ENCODE measurements at places on chromosomes 1 and 21.
A peak's percentile ranks its signal among the peaks of the same experiment; 100 is the strongest.

- DNase-seq: no peak
These were observed 36.5 kb upstream of the SAMD13 start for GRCh38 chr1:84264961-84265360.

DNA sequence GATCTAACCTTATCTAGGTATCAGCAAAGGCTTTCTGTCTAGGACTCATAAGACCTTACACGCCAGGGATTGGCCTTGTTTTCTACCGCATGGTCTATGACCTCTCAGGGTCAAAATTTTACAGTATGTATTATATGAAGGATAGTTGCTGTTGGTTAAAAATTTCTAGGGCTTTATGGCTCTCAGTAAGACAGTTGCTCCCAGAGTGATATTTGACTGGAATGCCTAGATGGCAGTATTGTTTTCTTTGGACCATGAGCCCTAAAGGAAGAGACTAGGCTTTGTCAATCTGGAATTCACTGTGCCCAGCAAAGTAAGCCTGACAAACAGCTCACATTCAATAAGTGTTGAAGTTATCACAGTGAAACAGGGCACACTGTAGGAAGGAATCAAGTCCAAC is 37.6 kb downstream of the C1orf87 start:
- DNase-seq: no peak

DNA sequence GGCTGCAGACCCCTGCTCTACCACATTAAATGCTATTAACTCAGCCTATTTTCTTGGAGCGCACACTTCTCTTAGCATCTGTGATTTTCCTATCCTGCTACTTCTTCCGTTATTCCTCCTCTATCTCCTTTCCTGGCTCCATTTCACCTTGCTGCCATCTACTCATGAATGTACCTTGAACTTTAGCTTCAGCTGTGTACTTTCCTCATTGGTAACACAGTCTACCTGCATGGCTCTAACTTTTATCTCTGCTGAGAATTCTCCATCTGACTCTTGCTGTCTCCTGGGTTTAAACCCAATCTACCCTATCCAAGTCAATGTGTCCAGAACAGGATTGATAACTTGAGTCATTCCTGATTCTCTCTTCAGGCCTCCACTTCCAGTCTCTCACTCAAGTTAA is 67.6 kb upstream of the MCOLN3 start:
- no peak for DNase-seq

DNA sequence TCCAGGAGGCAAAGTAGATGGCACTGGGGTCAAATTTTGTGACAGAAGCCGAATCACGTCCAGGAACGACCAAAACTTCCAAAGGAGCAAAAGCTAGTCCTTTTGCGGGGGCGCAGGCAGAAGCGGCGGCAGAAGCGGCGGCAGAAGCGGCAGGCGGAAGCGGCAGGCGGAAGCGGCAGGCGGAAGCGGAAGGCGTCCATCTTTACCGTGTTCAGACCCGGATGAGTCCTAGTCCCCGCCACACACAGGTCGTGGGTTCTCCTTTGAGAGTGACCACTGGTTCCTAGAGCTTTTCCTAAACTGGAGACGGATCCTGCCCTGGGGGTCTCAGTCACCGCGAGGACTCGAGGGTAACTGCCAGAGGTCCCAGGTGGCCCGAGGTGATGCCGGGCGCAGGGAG is 53.6 kb downstream of the POFUT2 start:
- no peak for DNase-seq

- no peak for DNase-seq
These were observed 1902.3 kb downstream of the NCAM2 start for GRCh38 chr21:22900490-22900889.

DNA sequence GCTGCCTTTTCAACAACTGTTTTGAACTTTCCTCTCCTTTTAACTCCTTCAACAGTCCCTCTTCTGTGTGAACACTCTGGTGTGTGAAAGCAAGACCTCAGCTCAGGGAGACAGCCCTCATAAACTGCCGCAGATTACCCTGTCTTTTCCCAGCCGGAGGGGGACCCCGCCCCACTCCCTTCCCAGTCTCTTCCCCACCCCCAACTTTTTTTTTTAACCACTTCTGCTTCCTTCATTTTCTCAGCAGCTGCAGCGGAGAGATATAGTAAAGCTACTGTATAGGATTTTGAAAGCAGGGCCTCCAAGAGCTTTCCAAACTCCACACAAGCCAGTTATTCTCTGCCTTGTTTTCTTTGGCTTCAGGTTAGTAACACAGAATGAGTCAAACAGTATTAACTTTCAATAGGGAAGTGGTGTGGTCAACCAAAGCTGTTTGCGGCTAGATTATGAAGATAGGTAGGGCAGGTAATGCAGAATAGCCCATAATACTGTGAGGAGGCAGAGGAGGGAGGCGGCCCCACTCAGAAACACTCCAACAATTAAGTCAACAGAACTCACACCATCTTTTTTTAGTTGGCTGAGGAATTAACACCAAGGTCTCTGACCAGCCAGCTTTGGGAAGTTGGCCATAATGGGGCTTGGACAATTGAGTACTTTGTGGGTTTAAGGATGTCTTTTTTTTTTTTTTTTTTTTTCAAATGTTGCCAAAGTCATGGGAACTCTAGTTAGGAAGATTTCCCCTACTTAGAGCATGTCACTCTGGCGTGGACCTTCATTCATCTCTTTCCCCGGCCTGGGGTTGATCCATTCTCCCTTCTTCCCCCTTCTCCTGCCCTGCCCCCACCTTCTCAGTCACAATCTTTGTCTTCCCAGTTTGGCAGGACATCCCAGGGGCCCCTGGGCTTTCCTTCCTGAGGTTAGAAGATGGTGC is 177.0 kb downstream of the CLIC6 start:
- peak; percentile 83 for DNase-seq

GRCh38 chr1:186442651-186443375 is 18.1 kb downstream of the PDC start:
- no peak for DNase-seq

- no peak for DNase-seq
These were observed 9.3 kb upstream of the MAST2 start for GRCh38 chr1:45793942-45794604.

DNA sequence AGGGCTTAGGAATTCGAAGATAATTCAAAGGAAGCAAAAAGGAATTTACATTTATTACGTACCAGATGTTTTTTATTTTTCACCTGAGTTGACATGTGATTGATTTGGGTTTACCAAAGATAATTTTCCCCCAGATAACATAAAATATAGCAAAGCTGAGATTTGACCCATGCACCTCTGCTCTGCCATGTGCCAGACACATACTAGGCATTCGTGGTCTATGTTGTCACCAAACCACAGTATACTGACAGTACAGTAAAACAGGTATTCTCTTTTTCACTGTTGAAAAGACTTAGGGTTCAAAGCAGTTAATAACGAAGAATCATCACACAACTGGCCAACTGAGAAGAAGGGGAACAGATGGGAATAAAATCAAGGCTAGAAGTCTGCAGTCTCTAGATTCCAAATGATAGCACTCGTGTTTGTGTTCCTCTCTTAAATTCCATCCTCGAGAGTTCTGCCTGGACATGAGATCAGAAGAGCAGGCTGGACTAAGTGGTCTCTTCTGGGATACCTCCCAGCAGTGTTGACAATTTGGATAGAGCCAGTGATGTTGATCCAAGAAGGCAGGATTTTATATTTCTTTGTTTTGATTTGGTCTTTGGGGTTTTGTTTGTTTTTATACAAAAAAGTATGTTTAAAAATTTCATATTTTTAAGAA is 85.3 kb upstream of the RAVER2 start:
- no peak for DNase-seq

DNA sequence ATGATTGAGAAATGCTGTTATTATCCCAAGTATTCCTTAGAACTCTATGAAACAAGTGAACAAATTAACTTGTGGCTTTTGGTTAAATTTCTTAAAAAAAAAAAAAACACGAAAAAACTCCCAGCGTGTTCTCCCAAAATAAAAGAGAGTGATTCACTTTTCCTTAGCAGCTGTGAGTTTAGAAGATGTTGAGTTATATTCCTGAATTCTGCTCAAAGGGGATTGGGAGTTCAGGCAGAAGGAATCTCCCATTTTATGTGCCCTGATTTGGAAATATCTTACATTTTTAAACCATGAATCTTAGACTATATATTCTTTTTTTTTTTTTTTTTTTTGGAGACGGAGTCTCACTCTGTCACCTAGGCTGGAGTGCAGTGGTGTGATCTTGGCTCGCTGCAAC is 34.3 kb downstream of the SMG7 start:
- DNase-seq: no peak

GRCh38 chr21:38439426-38439825 is 58.9 kb downstream of the ERG start:
- DNase-seq: no peak

GRCh38 chr1:184518736-184519357 is 132.0 kb downstream of the C1orf21 start:
- DNase-seq: no peak

GRCh38 chr1:230288641-230289349 is 137.3 kb downstream of the PGBD5 start:
- no peak for DNase-seq

DNA sequence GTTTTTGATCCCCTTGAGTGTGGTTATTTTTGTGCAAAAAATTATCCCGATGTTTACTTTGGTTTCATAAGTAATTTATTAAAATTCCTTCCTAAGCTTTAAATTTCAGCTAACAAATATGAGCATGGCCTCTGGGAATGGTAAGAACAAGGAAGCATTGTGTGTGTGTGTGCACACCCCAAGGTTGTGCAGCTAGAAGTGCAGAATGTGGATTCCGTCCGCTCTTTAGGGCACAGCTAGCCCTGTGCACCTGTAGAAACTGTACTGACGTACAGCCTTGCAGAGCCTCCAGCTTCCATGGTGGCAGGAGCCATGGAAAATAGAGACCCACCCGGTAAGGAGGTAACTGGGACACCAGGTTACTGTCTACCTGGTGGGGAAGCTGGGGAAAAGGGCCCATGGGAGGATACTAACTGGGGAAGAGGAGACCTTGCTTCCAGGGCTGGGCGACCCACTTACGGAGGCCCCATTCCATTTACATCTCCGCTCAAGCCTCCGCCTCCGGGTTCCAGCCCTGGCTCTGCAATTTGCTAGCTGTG is 54.7 kb downstream of the B3GALT5 start:
- DNase-seq: no peak
